NCI-H1930 (cell line): ENCODE measurements at places on chromosomes 6 and 20.

- no peak for DNase-seq
These were observed 110.9 kb downstream of the ARMC2 start for GRCh38 chr6:108958900-108959770.

DNA sequence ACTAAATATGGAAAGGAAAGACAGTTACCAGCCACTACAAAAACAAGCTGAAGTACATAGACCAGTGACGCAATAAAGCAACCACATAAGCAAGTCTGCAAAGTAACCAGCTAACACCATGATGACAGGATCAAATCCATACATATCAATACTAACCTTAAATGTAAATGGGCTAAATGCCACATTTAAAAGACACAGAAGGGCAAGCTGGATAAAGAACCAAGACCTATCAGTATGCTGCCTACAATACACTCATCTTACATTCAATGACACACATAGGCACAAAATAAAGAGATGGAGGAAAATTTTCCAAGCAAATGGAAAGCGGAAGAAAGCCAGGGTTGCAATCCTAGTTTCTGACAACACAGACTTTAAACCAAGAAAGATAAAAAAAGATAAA lies 24.1 kb downstream of the HLA-C start:
- no peak for DNase-seq

GRCh38 chr20:44075191-44075949 lies 111.6 kb downstream of the JPH2 start:
- no peak for DNase-seq

DNA sequence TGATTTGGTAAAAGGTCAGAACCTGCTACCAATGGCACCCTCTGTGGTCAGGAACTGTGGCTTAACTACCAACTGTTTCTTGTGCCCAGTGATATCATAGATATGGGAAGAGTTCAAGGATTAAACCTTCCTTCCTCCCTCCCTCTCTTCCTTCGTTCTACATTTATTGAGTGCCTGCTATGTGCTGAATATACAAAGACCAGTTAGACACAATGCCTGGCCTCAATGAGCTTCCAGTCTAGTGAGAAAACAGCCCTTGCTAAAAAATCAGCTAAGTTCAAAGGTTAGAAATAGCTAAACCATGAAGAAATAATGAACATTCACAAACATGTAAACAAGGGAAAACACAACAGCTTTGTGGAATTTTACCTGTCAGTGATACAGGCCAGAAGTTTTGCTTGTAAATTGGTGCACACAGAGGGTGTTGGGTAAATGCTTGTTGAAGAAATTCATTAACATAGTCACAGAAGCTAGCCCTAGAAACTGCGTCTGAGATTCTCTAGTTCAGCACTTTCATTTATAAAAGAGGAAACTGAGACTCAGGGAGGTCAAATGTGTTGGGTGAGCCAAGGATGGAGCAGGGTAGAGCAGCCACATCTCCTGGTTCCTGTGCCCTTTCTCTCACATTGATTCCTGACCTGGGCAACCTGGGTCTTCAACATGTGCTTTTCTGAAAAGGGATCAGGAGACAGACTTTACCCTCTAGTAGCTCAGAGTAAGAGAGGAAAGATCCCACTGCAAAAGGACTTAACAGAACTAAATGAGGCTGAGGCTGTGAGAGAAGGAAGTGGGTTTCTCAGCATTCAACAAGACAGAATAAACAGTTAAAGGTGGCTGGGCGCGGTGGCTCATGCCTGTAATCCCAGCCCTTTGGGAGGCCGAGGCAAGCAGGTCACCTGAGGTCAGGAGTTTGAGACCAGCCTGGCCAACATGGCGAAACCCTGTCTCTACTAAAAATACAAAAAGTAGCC lies 14.4 kb upstream of the FOXO3 start:
- no peak for DNase-seq

- peak; percentile 8 for DNase-seq
These were observed 70.2 kb downstream of the CEP57L1 start for GRCh38 chr6:109165392-109165974.

- no peak for DNase-seq
These were observed 72.4 kb upstream of the SIRPA start for GRCh38 chr20:1822564-1823449.

- DNase-seq = no peak
These were observed 773 bp downstream of the SMAP1 start for GRCh38 chr6:70668499-70668812.

GRCh38 chr6:142118328-142118727 lies 14.4 kb upstream of the GJE1 start:
- DNase-seq = no peak

DNA sequence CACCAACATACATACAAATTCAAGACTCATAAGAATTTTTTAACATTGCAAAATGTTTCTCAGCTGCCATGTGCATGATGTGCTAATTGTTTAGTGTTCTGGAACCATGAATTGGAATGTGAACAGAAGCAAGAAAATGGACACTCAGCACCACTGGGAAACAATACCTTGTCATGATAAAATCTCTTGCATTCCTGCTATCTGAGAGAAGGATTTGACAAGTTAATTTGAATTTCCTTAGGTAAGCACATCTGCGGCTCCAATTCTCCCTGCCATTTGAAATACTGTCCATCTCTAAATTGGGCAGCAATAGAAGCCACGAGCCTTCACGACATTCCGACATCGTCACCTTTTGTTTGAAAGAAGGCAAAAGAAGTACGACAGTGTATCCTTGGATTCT lies 1104.6 kb upstream of the MAP3K7 start:
- DNase-seq = no peak

DNA sequence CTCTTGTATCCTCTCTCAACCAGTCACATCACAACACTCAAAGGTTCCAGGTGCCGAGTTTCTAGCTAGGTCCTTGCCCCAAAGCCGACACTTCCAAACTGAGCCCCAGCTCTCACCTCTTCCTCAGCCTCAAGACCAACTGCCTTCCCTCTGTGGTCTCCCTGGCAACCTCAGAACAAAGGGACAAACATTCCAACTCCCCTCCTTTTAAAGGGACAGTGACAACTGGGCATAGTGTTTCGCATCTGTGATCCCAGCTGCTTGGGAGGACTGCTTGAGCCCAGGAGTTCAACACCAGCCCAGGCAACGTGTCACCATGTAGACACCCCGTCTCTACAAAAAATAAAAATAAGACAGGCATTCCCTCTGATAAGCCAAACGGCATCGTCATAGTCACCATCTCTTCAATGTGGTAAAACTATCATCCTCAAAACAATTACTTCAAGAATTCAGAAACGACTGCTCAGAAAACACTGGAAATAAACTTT lies 11.3 kb downstream of the DIDO1 start:
- no peak for DNase-seq

DNA sequence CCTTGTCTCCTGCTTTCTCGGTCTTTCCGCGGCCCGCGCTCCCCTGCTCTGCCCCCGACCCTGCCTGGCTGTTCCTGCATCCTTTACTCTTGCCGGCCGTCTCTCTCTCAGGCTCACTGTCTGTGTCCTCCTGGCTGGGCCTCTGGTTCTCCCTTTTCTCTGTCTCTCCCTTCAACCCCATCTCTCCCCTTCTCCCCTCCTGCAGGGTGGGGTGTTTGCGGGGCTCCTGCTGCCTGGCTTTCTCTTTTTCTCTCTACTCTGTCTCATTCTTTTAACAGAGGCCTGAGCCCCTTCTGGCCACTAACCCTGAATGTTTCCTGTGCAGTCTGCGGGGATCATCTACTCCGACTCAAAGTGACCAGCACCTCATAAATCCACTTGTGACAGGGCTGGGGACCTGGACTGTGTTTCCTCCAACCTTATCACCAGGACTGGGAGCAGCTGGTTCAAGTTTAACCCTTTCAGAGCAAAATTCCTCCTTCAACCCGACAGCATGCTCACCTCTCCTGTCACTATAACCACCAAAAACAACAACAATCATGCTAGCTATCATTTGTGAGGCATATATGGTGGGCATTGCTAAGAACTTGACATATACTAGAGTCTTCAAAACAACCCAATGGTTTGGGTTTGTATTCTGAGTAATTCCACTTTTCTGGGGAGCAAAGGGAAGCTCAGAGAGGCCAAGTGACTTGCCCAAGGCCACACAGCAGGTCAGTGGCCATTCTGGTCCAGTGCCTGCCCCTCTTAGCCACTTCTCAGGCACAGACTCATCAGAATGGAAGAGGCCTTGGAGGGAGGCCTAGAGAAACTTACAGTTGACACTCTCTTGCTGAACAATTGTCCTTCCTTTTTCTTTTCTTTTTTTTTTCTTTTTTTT lies 811 bp upstream of the RSPO4 start:
- DNase-seq = no peak

DNA sequence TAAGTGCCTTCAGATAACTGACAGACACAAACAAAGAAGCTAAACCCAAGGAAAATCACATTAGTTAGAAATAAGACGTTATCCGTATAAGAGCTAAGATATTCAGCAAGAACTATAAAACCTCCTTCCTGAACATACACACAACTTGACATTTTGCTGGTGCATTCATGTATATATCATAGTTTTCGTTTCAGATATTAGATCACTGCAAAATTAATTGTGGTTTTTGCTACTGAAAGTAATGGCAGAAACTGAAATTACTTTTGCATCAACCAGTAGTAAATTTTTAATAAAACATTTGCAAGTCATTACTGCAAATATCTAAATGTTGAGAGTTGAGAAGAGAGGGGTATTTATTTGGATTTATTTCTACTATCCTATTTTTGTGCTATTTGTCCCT lies 26.1 kb upstream of the KCNQ5 start:
- DNase-seq = no peak

GRCh38 chr6:41935685-41936072 lies 5.9 kb downstream of the CCND3 start:
- DNase-seq = no peak

- DNase-seq = no peak
These were observed 14.0 kb downstream of the APMAP start for GRCh38 chr20:24978513-24978912.

DNA sequence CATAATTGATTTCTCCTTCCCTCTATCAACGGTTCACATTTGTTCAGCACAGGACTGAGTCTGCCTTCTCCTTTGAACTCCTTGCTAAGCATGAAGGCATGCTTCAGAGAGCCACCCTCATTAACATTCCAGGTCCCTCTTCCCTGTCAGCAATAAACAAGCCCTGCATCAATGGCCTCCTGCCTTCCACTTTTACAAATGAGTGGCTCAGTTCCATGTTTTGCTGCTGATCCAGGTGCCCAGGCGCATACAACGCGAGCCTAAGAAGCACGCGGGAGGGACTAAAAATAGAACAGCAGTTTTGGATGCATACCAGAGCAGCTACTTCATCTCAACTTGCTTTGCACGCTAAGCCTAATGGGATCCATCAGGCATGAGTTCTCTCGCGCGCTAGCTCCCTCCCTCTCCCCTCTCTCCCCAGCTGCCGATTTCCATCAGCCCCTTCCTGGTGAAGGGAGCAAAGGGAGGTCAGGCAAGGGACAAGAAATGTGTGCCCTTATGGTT lies 53.4 kb downstream of the TRAF3IP2 start:
- no peak for DNase-seq

- no peak for DNase-seq
These were observed 659 bp downstream of the SLC35F1 start for GRCh38 chr6:117907601-117908245.

DNA sequence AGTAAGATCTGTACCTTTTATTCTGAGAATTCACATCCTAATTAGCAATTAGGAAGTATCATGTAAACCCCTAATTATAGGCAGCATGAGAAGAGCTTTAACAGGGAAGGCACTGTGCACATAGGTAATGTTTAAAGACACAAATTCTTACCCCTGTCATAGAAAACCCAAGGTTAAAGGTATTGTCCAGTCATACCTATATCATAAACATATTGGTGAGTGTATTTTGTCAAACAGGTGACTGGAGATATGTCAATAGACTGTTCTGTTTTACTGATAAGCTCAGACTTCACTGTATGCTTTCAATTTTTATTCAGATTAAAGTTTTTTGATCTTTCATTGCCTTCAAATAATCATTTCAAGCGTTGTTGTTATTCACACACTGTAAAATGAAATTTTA lies 43.8 kb downstream of the LGSN start:
- no peak for DNase-seq

- DNase-seq = no peak
These were observed 25.6 kb upstream of the MBOAT1 start for GRCh38 chr6:20237677-20238460.

GRCh38 chr6:27296106-27296783 lies 15.8 kb downstream of the POM121L2 start:
- DNase-seq = no peak

DNA sequence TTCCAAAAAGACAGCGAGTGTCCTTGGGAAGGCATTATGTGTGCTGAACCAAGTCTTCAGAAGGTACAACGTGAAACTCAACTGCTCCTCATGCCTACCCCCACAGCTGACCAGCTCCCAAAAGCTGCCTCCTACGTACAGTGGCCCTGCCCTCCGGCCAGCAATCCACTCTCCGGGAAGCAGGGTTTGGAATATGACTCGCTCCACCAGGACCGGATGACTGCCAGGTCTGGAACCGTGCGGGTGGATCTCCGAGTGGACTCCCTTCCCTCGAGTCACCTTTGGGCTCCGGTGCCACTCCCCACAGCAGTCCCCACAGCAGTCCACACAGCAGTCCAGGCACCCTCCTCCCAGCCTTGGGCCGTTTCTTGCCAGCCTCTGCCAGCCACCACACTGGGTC lies 4.3 kb downstream of the ZBTB46 start:
- no peak for DNase-seq

DNA sequence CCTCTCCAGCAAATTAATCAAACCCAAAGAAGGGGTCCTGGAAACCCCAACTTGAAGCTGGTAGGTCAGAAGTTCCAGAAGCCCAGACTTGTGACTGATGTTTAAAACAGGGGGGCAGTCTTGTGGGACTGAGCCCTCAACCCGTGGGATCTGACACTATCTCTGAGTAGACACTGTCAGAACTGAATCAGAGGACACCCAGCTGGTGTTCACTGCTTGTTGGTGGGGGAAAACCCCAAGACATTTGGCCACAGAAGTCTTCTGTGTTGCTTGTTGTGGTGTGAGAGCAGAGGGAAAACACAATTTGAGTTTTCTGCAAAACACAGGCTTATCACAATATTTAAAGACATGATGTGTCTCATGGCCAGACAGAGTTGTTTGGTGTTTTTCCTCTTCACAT lies 29.9 kb downstream of the KIF13A start:
- no peak for DNase-seq

DNA sequence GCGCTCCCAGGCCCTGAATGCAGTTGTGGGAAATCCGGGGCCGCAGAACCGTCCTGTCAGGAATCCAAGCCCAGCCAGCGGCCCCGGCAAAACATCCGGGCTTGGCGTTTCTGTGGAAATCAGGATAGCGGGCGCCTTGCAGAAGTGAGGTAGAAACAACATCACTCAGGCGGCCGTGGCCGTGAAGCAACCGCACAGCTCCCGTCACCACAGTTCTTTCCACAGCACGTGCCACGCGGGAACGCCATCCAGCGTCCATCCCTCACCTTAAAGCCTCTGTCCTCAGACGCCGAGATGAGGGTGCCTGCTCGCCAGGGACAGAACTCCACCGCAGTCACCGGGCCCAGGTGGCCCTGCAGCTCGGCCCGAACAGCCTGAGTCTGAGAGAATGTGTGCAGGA lies 34.1 kb downstream of the WDR27 start:
- no peak for DNase-seq

GRCh38 chr6:27837625-27838057 lies 74.6 kb downstream of the OR2B2 start:
- DNase-seq = no peak
